NCI-H1092 treated with DMSO at 0.1 percent for 48 hours (cell line): ENCODE measurements at places on chromosomes 7 and 10.

DNA sequence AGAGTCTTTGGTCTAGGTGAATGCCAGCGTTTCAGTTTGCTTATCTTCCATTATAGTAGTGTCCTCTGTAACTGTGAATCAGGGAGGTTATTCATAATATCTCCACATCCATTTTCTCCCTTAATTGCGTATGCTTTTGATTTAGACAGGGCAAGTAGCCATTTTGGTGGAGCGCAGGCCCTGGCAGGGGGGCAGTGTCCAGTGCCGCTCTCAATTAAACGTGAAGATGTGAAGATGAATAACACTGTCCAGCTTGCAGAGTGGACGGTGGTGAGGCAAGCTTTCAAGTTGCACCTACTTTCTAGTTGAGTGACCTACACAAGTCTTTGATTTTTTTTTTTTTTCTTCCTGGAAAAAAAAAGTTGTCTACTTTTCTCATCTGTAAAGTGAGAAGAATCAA, 4.5 kb downstream of the TSPAN14 start:
- DNase-seq: no peak

DNA sequence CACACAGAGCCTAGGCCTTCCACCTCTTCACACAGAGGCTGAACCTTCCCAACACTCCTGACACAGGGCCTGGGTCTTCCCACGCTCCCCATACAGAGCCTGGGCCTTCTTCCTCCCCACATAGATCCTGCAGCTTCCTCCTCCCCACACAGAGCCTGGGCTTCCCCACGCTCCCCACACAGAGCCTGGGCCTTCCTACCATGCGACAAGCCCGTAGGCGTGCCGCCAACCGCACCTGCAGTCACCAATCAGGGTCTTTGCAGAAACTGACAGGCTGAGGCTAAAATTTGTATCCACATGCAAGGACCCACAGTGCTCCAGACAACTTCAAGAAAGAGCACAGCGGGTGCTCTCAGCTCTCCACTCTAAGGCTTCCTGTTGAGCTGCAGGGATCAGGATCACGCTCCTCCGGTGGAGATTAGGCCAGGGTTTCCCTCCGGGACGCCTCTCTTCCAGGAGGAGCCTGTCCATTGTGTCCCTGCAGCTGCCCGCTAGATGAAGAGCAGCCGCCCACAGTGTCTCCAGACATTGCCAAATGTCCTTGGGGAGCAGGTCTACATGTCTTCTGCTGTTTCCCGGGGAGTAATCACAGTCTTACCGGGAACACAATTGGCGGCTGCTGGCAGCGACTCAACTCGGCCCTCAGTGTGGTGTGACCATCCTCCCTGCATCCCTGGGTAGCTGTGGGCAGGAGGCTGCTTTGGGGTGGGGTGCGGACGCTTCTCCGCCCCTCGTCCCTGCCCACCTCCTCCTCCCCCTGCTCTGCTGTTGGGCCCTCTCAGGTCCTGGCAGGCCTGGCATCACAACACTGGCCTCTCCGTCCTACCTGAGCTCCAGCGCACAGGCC, 9.7 kb downstream of the CFAP46 start:
- DNase-seq: no peak

- DNase-seq: no peak
Measured at GRCh38 chr10:29613791-29614190, 21.0 kb downstream of the SVIL start.

DNA sequence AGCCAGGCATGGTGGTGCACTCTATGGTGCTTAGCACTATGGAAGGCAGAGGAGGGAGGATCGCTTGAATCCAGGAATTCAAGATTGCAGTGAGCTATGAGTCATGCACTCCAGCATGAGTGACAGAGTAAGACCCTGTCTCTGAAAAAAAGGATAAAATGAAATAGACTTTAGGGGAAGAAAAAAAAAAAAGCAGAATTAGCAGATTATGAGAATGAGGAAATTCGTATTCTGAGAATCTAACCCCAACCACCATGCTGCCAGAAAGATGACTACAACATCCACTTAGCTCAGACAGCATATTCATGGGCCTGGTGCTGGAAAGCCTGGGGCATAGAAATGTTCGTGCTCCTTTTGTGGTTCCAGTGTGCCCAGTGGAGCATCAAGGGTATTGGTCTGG, 63.3 kb downstream of the TMEM26 start:
- no peak for DNase-seq

DNA sequence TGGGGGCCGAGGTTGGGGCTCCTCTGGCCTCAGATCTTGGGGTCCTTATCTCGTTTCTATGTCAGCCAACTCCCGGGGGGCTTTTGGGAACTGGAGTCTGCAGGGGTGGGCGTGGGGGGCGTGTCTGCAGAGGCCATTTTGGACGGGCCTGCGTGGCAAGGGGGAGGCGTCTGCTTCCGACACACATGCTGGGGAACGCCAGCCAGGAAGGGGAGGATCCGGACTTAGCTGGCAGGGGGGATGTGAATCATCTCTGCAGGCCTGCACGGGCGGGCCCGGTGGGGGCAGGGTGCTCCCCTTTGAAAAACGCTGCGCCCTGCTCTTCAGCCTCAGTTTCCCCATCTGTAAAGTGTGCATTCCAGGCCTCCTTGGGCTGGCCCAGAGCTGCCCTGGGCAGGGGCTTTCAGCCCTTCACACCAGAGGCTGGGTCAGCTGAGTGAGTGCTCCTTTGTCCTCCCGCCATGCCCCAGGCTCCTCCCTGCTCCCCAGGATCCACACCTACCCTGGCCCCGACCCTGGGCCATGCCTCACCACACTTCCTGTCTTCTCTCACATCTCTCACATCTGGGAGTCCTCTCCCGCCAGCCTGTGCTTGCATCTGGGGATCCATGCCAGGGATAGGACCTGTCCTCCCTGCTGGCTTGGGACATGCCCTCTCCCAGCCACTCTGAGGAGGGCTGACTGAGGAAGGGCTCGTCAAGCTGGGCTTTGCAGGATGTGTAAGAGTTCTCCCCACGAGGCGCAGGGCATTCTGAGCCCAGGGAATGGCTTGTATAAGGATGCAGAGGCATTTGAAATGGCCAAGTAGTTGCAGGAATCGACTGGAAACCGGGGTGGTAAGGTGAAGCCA, 172.6 kb upstream of the TNRC18 start:
- DNase-seq: no peak

GRCh38 chr10:45599021-45599603, 73.5 kb downstream of the ZFAND4 start:
- no peak for DNase-seq

GRCh38 chr10:61904733-61905725, 3.5 kb downstream of the ARID5B start:
- DNase-seq: peak; percentile 6

- DNase-seq: no peak
Measured at GRCh38 chr10:113967126-113967525, 76.5 kb upstream of the ADRB1 start.

GRCh38 chr7:92729751-92730150, 106.6 kb downstream of the CDK6 start:
- DNase-seq: no peak

DNA sequence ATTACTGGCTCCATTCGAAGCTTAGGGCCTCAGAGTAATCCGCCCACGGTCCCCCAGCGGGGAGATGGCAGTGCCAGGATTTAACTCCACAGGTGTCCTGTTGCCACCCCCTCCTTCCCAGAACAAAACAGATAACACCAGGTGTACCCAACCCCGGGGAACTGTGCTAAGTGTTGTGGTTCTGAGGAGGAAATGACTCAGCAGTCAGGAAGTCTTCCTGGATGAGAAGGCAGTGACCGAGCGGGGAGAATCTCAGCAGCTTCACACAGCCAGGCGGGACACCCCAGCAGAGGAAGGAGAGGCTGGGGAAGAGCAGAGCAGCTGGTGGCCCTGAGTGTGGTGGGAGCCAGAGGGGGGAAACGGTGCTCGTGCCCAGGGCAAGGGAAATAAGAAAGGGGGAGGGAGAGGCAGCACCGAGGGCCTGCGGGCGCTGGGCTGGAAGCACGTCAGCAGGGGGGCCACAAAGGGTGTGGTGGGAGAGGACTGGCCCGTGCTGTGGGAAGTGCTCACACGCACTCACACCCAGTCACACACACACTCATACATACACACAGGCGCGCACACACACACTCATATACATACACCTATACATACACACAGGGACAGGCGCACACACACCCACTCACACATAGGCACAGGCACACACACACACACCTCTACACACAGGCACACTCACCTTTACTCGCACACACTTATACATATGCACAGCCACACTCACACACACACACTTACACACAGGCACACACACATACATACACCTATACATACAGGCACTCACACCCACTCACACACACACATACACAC, 59.8 kb upstream of the CHST15 start:
- DNase-seq: peak; percentile 19

GRCh38 chr10:63866747-63867140, 345.5 kb downstream of the REEP3 start:
- DNase-seq: peak; percentile 1

DNA sequence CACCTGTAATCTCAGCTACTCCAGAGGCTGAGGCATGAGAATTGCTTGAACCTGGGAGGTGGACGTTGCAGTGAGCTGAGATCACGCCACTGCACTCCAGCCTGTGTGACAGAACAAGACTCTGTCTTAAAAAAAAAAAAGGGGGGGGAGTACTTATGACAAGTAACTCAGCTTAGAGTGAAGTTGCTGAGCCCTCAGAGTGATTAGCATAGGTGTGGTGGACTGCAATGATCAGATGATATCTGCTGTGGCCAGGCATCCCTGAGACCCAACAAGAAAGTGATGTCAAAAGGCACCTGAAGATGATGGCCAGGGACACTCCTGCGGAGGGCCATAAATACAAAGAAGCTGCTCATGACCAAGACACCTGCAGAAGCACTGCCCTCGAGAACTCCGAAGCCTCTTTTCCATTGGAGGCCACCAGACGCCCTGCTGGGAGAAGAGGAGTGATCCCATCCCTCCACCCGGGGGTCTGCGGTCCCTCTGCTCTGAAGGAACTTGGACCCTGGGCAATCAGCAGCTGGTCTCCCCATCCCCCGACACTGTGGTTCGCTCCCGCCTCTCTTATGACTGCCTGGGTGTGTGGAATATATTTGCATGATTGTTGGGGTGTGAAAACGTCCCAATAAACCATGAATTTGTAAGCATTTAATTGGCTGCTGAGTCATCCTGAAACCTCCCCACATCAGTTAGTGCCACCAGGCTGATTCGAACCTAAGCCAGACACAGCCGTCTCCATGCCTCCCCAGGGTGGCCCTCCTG, 46.0 kb downstream of the RASGEF1A start:
- no peak for DNase-seq
